ENCODE measurements at places on chromosomes 7 and 10.

DNA sequence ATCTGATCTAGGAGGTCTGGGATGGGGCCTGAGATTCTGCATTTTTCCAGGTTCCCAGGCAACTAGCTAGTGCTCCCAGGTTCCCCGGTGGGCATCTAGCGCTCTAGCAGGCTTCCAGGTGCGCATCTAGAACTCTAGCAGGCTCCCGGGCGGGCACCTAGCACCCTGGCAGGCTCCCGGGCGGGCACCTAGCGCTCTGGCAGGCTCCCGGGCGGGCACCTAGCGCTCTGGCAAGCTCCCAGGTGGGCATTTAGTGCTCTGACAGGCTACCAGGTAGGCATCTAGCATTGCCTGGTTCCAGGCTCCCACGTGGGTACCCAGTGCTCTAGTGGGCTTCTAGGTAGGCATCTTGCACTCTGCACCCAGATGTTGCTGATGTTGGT is 414.7 kb downstream of the PLXNA4 start:
- no peak for DNase-seq

DNA sequence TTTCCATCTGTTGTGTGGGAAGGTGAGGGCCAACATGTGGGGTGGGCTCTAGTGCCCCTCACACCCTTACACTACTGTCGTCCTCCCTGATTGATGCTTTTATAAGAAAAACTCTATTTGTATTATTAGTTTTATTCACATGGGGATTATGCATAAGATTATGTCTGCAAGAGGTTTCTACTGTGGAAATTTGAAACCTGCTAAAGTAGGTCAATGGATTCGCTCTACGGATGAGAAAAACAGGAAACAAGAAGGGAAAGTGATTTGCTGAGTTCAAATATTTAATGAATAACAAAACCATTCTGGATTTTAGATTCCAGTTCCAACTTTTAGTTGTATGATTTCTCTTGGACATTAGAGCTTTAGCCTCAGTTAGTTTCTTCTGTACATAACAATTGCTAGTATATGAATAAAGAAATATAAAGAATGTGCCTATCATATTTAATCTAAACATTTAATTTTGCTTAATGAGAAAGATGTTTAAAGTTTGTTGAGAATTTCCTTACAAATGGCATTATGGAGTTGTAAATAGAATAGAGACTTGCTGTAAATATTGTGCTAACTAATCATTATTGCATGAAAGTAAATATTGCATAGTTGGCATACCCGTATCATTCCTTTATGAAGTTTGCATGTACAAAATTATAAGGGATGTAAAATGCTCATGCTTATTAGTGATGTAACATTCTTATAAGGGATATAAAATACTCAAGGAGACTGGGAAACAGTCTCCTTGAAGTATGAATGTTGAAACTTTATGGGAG is 193.8 kb downstream of the THSD7A start:
- no peak for DNase-seq

DNA sequence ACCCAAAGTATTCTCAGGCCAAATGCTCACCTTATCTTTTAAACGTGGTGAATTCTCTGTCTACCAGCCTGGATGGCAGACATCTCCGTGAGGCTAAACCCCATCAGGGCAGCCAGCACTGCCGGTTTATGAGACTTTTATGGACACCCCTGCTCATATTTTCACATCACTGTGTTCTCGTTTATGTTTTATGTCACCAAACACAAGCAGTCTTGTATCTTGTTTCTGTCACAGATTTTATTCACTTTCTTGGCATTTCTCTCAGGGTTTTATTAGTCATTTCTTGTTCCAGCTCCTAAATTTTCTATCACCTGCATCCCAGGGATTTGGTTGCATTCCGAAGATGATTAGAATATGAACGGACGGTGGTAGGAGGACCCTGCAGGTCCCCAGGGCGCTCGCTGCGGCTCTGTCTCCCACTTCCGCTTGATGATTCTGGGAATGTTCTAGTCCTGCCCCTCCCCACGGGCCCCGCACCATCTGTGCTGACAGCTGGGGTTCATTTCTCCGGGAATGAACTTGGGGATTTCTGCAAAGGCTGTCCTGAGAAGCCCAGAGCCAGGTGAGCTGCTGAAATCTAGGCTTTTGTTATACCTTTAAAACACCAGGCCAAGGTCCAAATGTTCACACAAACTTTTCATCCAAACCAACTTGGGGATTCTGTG is 217.6 kb downstream of the GFRA1 start:
- no peak for DNase-seq

- DNase-seq: no peak
Measured at GRCh38 chr7:2880874-2881533, 36.9 kb upstream of the GNA12 start.

GRCh38 chr7:130733931-130734814 is at the start of gene KLF14:
Gene KLF14, minus strand, starts transcription at chr7:130734207. Its CDS starts 174 bp downstream, at chr7:130734033.
- no peak for DNase-seq

All from cerebellar nuclear complex (tissue), 1 donor.